ENCODE measurements at places on chromosomes 13 and 19.
A peak's percentile ranks its signal among the peaks of the same experiment; 100 is the strongest.

DNA sequence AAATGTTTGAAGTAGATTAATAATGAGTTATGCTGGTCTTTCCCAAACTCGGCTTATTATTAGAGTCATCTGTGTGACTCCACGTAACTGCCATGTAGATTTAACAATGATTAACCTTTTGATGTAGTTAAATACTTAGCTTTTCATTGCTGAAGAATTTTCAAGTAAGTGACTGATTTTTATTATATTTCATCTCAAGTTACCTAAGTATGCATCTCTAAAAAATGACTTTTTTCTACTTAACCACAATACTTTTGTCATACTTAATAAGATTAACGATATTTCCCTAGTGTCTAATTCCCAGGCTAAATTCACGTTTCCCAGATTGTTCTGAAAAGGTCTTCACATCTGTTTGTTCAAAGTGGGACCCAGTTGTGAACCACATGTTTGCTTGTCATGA, 17.8 kb downstream of the BIVM start:
- no peak for DNase-seq

GRCh38 chr13:43316281-43316680, 292.9 kb downstream of the DNAJC15 start:
- no peak for DNase-seq

- no peak for DNase-seq
Observed at GRCh38 chr13:28349371-28349770, 145.6 kb downstream of the FLT1 start.

DNA sequence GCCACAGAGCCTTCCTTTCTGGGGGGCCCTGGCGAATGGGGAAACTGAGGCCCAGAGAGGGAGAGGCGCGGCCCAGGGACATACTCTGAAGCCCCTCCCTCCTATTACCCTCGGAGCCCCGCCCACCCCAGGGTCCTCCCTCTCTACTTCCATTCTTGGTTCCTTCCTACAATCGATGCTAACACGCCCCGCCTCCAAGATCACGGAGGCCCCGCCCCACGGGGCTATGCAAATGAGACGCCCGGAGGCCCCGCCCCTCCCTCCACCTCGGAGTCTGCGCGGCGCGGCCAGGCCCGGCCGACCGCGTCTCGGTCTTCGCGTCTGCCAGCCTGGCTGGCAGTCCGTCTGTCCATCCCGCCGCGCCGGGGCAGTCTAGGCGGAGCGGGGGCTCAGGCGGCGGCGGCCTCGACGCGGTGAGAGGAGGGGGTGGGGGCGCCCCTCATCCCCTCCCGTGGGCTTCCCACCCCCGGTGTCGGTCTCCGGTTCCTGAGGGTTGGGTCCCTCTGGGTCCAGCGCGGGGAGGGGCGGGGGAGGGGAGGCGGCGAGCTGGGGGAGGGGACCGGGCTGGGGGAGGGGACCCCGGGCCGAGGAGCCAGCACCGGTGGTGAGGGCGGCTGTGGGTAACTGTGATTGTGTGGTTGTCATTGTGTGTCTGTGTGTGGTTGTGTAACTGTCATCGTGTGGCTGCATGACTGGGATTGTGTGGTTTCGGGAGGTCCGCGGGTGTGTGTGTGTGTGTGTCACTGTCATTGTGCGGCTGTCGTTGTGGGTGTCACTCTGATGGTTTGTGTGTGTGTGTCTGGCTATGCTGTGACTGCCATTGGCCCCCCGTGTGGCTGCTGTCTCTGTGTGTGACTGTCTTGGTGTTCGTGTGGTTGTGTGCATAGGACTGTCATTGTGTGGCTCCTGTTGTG, at the start of gene PLPPR2:
TSS of gene PLPPR2 (plus strand) at position 273 of the 914 bp plus-strand sequence. CDS start 2,242 bp downstream, outside the sequence.
- DNase-seq, result peak; percentile 83

GRCh38 chr13:98890925-98891324, 86.9 kb downstream of the DOCK9 start:
- DNase-seq, result no peak
